ENCODE measurements at places on chromosomes 16 and 17.
A peak's percentile ranks its signal among the peaks of the same experiment; 100 is the strongest.

- DNase-seq, result no peak
Measured at GRCh38 chr17:64538508-64539130, 31.8 kb downstream of the CEP95 start.

GRCh38 chr16:31215287-31216162 is 1.4 kb downstream of the PYDC1 start:
- DNase-seq, result peak; percentile 93

GRCh38 chr17:82065638-82066303 is at the start of gene DUS1L:
TSS of gene DUS1L (minus strand) at chr17:82065804. CDS start at chr17:82065059, 745 bp downstream.
- DNase-seq, result peak; percentile 86

DNA sequence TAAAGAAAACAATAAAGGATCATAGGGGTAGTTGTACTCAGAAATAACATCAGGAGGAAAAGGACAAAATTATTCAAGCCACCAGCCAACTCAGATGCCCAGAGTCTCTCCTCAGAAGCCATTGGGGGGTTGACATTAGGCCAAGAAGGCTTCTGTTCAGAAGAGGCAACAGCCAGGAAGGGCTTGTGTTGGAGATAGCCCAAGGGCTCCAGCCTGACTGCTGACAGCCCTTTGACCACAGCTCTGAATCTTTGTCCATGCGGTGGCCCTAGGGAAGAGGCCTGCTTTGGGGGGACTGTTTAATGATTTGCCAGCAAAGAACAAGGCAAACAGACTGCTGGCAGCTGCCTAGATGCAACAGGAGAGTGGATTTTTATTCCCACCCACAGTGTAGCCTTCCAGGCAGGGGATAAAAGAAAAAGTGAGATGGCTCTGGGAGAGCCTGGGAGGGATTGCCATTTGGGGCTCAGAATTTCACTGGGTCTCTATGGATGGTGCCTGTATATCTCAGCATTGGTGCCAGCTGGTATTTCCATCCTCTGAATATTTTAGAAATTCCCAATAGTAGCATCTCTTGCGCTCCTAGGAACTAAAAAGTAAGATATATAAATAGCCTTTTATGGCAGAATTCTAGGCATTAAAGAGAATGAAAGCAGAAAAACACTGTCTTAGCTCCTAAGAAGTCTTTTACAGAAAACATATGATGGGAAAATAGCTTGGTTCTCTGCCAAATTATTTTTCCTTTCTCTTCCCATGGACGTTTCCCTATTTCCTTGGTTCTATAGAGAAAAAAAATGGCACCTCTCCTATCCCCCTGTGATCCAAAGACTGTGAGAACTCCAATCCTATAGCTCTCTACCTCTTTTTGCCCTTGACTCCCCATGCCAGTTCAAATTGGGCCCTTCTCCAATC is 29.4 kb upstream of the SUPT4H1 start:
- no peak for DNase-seq

- DNase-seq, result no peak
Measured at GRCh38 chr17:19533718-19534561, at the start of gene SLC47A1. TSS of gene SLC47A1 (plus strand) at chr17:19533854. CDS start at chr17:19533940, 86 bp downstream.

- DNase-seq, result no peak
Measured at GRCh38 chr16:76059186-76059585, 218.0 kb upstream of the CNTNAP4 start.

- no peak for DNase-seq
Measured at GRCh38 chr17:74831444-74832146, 28.1 kb downstream of the GRIN2C start.

- peak; percentile 83 for DNase-seq
Measured at GRCh38 chr17:57898487-57899311, 48.9 kb upstream of the MRPS23 start.

GRCh38 chr17:16215965-16216316 is 607 bp upstream of the NCOR1 start:
- peak; percentile 18 for DNase-seq

DNA sequence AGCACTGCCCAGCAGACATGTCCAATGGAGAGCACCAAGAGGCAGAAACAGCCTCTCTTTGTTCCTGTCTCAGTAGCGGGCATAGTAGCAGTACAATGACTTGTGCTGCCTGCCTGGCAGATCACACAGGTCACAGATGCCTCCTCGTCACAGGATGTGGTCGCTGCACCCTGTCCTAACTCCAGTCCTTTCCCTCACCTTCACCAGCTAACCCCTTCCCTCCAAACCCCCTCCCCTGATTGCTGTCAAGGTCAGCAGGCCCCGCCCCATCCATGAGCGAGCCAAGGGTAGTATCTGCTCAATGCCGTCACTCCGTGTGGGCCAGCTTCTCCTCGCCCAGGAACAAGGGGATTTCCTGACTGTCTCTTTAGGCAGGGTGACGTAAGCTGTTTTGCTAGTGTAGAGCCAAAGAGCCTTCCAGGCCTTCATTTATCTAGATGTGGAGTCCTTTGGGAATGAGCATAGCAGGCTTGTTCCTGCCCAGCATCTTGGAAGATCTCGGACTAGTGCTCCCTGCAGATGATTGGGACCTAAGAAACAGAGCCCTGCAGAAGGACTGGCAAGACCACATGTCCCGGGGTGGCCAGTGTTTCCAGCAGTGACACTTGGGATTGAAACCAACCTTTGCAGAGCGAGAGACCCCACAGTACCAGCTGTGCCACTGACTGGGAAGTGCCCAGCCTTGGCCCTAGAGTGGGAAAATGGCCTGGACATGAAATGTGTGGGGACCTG is 75.9 kb upstream of the TNRC6C start:
- DNase-seq, result peak; percentile 62

All from hepatic stellate cell (primary cell).